NCI-H510A (cell line): ENCODE measurements at places on chromosomes 5 and 9.
A peak's percentile ranks its signal among the peaks of the same experiment; 100 is the strongest.

GRCh38 chr9:2477755-2478154 lies 143.8 kb upstream of the VLDLR start:
- no peak for DNase-seq

DNA sequence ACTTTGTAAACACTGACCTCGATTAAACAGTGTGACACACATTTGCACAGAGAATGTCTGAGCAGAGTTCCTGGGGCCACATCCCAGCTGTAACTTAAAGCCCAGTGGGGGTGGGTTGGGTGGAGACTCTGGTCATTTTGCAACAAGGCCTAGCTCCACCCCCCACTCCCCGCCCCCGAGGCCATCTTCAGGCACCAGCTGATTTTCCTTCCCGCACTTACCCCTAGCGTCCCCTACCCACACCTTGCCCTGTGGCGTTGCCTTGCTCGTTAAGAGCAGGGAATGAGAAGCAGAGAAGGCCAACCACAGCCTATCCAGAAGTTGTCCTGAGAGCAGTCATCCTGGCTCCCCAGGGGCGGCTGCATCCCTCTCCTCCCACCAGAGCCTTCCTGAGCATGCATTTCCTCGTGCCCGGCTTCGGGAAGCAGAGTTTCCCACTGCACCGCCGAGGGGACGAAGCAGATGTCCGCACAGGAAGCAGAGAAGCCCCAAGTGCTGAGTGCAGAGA lies 101.7 kb upstream of the SARDH start:
- no peak for DNase-seq

DNA sequence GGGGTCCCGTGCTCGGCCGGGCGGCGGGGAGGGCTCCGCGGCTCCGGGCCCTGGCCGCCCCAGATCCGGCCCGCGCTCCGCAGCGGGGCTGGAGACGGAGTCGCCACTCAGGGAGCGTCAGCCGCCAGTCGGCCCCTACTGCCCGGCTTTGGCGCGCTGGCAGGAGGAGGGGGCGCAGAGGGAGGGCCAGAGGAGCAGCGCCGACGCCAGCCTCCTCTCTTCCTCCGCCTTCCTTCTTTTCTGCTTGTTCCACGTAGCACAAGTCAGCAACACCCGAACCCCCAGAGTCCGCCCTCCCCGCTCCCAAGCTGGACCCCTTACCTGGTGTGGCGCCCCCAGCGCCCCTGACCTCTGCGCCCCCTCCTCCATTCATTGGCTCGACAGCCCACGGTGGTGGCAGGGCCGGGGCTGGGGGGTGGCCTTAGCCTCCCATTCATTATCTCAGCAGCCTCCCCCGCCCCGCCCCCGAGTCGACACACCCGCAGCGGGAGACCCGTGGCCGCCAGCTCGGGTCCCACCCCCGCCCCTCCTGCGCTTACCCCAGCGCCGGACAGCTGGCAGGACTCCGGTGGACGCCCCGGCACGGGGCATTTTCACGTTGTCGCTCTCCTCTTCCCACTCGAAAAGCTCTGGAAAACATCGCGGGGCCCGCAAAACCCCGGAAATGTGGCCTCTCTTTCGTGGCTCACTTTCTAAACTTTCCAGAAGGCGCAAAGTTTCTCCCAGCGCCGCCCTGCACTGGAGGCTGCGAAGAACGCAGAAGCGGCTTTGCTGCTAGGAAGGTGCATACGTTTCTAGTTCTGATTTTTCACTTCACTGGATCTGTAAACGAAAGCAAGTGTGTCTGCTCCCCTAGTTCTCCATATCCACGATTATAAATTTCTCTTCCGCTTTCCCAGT lies at the start of gene LPAR1:
Gene LPAR1 (minus strand): TSS at position 140 of the 900 bp plus-strand sequence. CDS start 66,353 bp downstream, outside the sequence.
- DNase-seq, result no peak

DNA sequence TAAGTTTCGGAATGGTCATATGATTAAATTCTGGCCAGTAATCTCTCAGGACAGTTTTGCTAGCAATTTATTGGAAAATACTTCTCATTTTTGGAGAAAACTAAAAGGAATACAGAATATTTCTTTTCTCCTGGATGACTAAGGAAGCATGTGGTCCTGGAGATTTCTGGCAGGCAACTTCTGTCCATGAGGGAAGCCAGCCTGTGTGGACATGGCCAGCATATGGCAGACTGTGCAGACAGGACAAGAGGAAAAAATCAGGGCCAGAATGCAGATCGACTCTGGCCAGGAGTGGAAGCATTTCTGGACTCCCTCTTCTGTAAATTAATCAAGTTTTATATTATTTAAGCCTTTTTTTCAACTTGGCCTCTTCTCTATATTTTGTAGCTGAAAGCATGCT lies 100.4 kb upstream of the CDH18 start:
- no peak for DNase-seq

DNA sequence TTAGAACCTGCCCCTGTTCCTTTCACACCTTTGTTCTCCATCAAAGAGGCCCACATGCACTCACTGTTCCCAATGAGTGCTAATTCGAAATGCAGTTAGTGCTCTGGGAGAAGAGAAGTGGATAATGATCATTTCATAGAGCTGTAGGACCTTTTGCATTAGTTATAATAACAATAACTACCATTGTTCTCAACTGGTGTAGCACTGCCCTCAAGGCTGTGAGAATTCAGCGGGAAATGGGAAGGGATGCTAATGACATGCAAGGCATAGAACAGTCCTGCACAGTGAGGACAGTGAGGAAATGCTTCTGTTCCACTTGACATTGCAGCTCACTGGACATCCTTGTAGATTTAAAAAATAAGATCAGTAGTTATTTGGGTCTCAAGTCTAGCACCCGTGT lies 187.4 kb downstream of the FBXL7 start:
- no peak for DNase-seq

DNA sequence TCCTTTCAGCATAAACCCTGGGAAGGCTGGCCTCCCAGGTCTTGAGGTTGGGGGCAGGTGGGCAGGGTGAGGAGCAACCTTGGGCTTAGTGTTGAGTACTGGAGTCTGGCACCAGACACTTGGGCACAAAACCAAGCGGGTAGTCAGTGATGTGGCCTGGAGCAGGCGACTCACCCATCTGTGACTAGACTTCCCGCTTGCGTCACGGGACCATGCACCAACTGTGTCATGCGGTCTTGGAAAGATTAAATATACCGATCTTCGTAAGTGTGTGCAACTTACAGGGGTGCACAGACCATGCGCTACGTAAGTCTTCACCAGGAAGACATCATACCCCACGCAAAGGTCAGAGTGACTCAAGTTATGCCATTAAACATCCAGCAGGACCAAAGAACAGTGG lies 304.4 kb upstream of the IRX4 start:
- no peak for DNase-seq

DNA sequence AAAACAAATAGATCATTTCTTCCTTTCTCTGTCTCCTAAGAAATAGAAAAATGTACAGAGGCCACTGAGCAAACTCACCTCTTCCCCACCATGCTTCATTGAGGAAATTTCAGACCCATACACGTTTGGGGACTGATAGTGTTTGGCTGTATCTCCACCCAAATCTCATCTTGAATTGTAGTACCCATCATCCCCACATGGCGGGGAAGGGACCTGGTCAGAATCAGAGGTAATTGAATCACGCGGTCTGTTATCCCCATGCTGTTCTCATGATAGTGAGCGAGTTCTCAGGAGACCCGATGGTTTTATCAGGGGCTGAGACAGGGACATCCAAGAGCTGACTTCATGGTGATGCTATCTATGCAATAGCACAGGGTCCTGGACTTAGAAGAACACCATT lies 1655.8 kb downstream of the MAT2B start:
- no peak for DNase-seq

GRCh38 chr9:99071313-99072039 lies 33.4 kb upstream of the TGFBR1 start:
- no peak for DNase-seq

GRCh38 chr9:18520416-18521047 lies 46.6 kb downstream of the ADAMTSL1 start:
- DNase-seq, result no peak

- no peak for DNase-seq
These were observed 1.4 kb downstream of the CEP120 start for GRCh38 chr5:123421773-123422172.

DNA sequence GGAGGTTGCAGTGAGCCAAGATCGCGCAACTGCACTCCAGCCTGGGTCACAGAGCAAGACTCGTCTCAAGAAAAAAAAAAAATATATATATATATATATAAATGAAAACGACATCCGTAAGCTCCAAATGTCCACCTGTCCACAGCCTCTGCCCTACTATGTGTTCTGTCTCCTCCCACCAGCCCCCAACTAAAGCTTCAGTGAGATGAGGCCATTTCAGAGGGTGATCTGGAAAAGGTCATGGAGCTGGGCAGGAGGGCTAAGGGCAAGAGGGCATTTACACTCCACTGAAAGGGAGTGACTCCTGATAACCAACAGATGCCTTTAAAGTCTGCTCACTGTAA lies 2.4 kb downstream of the SPRY4 start:
- DNase-seq, result no peak

GRCh38 chr5:142432369-142432863 lies 107.6 kb upstream of the SPRY4 start:
- peak; percentile 6 for DNase-seq

DNA sequence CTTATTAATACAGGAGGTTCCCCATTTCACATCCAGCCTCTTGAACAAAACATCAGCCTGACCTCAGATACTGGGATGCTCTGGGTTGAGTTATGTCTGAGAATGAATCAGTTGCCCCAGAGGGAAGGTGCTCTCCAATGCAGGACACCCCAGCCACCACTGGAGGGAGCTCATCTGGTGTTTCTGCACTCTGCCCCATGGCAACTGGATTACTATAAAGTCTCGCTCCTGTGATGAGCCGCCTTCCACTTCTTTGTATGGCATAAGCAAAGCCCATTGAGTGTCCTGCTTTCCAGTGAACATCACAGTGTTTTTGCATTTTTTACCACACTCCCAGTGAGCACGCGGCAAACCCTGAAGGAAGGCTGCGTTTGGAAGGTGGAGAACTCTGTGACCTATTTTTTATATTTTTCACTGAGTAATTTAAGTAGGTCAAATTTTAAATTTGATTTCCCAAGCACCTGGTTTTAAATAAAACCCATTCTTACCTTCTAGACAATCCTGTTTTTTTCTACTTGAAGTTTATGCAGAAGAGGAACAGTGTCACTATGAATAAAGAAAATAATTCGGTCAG lies 176.9 kb upstream of the WWC1 start:
- DNase-seq, result no peak

DNA sequence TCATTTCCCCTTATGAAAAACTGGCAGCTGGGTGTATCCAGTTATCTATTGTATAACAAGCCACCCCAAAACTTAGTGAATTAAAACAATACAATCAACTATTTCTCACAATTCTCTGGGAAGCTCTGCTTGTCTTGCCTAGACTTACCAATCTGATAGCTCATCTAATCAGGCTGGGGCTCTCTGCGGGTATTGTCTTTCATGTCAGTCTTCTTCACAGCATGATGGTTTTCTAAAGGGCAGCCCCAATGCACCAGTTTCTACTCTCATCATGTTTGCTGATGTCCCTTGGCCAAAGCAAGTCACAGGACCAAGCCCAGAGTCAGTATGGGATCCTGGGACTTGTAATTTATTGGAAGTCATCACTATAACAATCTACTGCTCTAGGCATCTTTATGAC lies 433.5 kb downstream of the KIAA0825 start:
- DNase-seq, result no peak

DNA sequence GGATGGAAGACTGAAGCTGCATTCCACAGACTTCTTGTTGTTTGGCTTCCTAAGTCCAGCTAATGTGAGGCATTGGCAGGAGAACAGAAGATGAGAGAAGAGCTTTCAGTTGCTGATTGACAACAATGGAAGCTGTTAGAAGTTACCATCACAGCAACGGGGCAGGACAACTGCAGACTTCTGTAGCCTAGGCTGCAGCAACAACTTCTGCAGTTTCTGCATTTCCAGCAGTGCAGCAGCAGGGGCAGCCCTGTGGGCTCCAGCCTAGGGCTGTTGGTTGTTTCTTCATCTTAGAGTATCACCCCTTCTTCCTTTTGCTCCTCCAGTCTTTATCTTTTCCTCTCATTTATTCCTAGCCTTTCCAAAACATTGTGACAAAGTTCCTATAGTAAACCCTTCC lies 528.8 kb upstream of the PTGER4 start:
- DNase-seq, result no peak

DNA sequence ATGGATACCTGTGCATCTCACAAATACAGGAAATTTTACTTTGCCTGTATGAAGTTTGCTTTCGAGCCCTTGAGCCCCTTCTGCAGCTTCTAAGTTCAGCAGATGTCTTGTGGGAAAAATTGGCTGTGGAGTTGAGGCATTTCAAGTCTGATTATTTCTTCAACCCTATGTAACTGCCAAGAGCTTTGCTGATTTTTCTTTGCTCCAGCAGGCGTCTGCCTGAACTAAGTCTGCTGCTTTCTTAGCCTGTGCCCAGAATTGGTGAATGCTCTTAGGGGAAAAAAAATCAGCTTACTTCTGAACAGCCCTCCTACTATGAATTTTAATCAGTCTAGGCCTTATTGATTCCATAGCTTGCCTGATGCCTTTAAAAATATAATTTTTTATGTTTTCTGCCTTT lies 41.2 kb downstream of the RIC1 start:
- no peak for DNase-seq

DNA sequence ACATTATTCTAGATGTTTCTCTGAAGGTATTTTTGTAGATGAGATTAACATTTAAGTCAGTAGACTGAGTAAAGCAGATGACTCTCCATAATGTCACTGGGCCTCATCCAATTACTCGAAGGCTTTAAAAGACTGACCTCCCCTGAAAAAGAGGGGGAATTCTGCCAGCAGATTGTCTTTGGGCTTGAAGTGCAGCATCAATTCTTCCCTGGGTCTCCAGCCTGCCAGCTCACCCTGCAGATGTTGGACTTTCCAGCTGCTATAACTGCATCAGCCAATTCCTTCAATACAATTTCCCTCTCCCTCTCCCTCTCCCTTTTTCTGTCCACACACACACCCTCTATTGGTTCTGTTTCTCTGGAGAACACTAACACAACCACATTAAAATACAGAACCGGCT lies 472.8 kb downstream of the SPOCK1 start:
- DNase-seq, result no peak

GRCh38 chr5:31911291-31912265 lies 262.5 kb downstream of the GOLPH3 start:
- DNase-seq, result no peak

DNA sequence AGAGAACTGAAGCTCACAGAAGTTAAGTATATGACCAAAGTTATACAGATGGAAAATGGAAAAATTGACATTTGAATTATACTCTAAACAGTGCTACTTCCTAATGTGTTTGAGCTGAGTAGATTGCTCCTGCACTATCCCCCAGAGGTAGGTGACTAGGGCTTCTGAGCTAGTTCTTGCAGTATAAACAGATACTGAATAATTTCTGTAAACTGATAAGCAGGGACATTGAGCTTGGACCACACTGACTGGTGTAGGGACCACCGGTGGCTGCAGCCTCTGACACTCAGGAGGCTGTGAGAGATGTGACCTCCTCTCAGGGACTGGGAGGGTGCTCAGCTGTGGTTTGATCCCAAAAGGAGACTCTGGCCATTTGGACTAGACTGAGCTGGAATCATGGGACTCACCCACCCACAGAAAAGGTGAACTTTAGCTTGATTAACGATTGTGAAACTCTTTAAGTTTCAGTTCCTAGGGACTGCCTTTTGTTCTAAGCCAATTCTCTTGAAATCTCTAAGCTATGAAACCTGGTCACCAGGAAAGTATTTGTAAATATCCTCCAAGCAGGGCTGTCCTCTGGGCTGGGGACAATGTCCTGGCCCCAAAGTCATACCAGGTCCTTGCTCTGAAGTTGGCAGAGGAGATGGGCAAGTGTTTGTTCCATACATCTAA lies 291.5 kb downstream of the SEC61B start:
- DNase-seq, result no peak
